ENCODE measurements at places on chromosomes 16 and 17.

GRCh38 chr17:42853597-42853967 lies 2.6 kb downstream of the AOC3 start:
- DNase-seq, result no peak

DNA sequence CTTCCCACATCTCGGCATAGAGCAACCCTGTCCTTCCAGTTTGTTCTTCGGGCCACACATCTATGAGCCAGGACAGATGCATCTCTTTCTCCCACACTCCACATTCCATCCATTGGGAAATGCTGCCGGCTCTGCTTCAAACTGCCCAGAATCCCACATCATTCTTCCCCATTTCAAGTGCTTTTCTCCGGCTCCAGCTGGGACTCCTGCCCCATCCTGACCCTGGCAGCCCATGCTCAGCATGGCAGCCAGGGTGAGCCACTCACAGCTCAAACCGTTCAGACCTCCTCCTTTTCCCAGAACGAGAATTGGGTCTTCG lies 132.8 kb upstream of the SDK2 start:
- DNase-seq, result no peak

DNA sequence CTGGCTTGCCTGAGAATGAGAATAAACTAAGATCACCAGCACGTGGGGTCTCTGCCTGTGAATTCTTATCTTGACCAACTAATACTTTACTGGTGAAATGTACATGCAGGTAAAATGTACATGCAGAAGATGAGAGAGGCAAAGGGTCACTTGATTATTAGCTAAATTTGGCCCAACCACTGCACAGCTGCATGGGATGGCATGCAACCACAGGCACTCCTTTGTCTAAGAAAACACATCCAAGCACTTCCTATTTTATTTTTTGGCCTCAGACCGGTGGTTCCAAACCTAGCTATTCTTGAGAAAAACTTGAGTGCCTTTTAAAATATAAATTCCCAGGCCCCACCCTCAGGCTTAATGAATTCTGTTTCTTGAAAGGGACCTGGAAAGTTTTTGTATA lies 77.9 kb downstream of the SYCE1L start:
- DNase-seq, result no peak

DNA sequence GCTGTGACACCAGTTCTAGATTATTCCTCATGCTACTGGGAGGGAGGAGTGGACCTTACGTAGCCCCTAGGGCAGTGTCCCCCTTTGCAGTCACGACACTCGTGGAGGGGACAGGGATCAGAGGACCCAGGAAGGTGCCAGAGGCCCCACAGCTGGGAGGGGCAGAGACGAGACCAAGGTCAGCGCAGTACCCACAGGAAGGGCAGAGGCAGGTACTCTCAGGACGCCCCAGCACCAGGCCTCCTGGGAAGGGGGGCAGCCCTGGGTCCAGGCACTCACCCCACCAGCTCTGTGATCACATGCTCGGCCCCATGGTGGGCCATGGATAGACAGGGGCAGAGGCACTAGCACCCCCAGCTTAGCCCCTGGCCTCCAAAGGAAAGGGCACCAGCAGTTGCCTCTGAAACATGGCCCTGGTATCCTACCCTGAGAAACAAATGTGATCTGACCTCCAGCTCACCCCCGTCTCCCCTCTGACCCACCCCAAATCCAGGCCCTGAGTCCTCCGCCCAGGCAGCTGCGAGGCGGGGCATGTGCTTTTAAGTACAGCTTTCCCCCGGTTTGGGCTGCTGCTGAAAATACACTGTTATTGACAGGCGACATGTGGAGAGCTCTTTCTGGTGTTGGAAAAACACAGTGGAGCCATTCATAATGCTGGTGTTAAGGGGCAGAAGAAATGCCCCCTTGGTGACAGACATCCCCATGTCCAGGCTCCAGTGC lies 361.9 kb downstream of the C16orf95 start:
- DNase-seq, result no peak

GRCh38 chr16:1102921-1103635 lies 7.0 kb upstream of the C1QTNF8 start:
- DNase-seq, result peak; percentile 18

DNA sequence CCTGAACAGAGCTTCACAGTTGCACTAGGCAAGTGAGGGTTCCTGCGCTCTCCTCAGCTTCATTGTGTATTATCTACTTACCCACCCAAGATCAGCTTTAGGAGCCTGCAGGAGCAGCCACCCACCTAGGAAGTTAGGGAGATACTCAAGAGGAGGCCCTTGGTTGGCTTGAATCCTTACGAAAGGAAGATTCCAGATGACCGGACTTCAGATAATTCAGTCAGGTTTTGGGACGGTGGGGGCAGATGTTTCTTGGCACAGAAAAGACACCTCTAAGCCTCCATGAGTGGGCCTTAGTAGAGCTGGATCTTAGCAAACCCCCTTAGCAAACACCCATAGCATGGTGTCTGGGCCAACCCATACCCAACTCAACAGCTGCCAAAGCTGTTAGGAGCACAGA lies 2.4 kb upstream of the CBFB start:
- DNase-seq, result no peak

DNA sequence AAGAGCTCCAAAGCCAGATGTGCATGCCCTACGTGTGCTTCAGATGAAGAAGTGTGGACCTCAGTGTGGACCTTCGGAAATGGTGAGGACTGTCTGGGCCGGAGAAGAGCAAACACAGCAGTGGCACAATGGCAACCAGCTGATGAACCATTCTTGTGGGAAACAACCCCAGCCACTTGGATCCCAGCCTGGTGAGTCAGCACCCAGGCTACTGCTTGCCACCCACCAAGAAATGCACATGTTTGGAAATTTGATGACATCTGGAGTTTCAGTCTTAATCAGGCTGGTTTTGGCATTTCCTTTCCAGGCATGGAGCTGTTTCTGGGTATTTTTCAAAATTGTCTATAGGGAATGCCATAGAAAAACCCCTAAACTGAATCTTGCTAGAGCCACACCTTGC lies 42.7 kb downstream of the DYNLRB2 start:
- no peak for DNase-seq

DNA sequence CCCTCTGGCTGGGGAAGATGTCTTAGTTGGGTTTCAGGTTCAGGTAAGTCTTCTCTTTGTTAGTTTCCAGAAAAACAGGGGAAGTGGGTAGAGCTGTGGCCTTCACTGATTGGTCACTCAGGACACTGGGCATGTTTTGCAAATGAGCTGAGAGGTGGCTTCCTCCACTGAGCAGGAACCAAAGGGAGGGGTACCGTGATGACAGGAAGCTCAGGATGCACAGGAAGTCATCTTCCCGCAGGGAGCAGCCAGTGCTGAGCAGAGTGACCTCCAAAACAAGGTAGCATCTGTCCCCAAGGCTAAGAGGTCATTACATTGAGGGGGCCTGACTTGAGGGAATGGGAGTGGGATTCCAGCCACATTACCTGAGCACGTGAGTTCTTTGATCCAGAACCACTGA lies 5.6 kb downstream of the NT5C start:
- no peak for DNase-seq

GRCh38 chr17:30290696-30291542 lies 825 bp downstream of the BLMH start:
- peak; percentile 59 for DNase-seq

DNA sequence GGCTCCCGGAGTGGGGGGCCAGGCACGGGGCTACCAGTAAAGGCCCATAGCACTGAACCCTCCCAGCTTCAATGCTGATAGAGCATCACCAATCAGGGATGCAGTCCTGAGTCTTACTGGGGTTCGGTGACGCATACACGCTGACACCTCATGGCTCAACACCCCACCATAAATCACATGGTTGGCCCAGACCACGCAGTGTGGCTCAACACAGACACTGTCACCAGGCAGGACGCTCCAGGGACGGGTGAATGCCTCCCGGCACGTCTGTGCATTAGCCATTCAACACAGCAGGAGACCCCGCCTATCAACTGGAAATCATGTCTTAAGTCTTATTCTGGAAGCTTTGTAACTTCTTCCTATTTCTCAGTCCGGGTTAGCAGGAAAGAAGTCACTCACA lies 35.0 kb downstream of the NECAB2 start:
- DNase-seq, result no peak

DNA sequence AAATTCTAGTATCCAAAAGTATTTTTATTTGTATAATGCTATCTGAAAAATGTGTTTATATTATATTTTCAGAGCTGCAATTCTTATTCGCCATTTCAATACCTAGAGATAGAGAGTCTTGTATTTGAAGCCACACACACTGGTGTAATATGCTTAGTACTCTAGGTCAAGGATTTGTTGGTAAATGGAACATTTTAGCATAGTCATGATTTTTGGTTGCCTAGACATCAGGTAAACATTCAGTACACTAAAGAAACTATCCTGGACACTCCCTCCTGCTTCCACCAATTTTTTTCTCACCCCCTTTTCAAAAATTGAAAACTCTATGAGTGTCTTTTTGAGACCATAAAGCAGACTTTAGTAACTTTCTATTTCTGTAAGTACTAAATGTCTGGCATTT lies 20.8 kb downstream of the ABHD15 start:
- peak; percentile 70 for DNase-seq

- no peak for DNase-seq
Measured at GRCh38 chr16:5619304-5619703, 521.7 kb upstream of the EEF2KMT start.

DNA sequence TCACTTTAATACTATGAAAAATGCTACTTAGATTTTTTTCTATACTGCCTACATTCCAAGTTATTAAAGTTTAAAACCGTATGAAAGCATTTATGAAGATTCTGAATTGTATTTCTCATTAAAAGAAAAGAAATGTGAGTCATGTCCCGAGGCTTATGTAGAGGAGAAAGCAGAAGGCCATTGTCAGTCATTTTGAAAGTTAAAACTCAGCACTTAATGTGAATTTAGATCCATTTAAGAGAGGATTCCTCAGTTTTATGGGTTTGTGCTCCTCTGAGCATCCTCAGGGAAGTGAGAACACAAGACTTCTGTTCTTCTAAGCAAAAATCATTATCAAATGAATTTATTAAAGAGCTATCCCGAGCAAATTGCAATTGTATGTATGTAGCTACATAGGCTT lies 11.8 kb downstream of the C17orf75 start:
- no peak for DNase-seq

GRCh38 chr17:11330006-11330405 lies 89.0 kb downstream of the SHISA6 start:
- DNase-seq, result no peak

GRCh38 chr16:73274140-73274539 lies 226.2 kb upstream of the ZFHX3 start:
- no peak for DNase-seq

DNA sequence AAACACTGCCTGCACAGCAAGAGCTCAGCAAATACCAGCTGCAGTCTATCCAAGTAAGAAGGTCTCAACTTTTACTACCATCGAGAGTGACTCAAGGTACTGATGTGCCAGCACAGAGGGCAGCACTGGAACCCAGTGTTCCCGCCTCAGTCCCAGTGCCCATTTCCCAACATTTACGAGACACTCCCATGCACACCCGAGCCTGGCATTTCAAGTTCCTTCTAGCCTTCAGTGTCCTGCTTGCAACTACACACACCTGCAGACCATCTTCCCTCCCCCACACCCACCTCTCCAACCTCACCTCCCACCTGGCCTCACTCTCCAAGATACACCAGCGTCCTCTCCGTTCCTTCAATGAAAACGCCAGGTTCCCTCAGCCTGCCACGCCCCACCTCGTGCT lies 3.2 kb downstream of the KLHDC4 start:
- DNase-seq, result no peak

GRCh38 chr16:88812513-88813268 lies 963 bp upstream of the APRT start:
- DNase-seq, result peak; percentile 73

DNA sequence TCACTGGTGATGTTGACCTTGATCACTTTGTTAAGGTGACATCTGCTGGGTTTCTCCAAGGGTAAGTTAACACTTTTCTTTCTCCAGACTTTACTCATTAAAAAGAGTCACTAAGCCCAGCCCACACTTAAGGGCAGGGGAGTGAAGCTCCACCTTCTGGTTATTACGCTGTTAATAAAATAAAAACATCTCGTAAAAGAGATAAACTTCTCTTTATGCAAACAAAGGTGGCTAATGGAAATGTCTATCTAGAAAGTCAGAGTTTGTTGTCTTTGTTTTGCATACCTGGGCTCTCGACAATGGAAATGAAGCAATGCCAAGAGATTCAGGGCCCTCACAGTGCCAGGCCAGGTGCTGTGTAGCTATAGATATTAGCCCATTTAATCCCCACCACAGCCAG lies 134.4 kb downstream of the ZFHX3 start:
- no peak for DNase-seq

- peak; percentile 68 for DNase-seq
Measured at GRCh38 chr17:77214743-77215142, 74.0 kb downstream of the SEC14L1 start.

- DNase-seq, result no peak
Measured at GRCh38 chr16:35188288-35189155, 1729.1 kb downstream of the TP53TG3F start.

- no peak for DNase-seq
Measured at GRCh38 chr17:78717431-78717980, 64.6 kb downstream of the CYTH1 start.

- no peak for DNase-seq
Measured at GRCh38 chr16:30745082-30745481, 3.1 kb upstream of the PHKG2 start.

- peak; percentile 70 for DNase-seq
Measured at GRCh38 chr17:42107597-42108576, 4.6 kb downstream of the DHX58 start.

DNA sequence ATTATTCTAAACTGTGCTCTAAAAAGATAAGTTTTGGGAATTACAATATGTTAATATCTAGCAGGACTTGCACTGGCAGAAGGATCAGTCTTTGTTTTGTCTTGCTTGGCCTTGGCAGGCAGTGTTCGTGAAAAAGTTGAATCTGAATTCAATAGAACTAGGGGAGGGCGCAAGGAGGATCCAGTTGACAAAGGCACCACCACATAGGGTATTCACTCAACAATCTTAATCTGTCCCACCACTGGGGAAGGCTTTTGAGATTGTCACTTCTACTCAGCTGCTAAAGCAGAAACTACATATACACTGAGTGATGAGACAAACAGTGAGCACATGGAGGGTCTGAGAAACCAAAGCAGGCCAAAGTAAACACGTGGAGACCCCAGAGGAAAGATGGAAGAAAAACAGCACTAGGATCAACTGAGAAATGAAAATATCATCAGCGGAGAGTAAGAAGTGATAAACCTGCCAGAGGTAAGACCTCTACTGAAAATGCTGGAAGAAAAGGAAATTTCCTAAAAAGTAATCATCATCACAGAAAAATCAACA lies 2.4 kb downstream of the AMFR start:
- no peak for DNase-seq
